ENCODE measurements at places on chromosomes 12 and 14.
A peak's percentile ranks its signal among the peaks of the same experiment; 100 is the strongest.

DNA sequence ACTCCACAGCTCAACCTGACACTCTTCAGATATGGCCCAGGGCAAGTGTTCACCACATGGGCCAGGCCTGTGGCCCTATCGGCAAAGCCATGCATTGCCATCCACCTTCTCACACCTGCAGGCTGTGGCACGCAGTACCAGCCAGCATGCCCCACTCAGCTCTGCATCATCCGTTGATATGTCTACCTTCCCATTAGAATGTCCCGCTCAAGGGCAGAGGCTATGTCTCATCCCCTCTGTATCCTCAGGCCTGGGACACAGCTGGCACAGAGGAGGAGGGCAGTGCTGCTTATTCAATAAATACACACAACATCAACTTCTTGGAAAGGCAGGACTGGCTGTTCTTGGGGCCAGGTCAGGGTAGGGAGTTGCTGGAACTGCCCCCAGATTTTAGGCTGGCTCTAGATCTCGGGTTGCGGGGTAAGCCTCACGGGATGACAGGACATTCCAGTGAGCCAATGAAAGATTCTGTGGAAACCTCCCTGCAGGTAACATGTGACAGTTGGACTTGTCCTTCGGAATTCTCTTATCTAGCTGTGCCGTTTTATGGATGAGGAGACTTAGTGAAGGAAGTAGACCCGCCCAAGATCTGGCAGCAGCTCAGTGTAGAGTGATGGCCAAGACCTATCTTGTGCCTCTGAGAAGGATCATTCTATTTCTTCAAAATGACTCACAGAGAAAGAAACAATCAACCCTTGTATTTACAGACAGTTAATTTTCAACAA is 25.6 kb downstream of the SYNE3 start:
- no peak for DNase-seq

DNA sequence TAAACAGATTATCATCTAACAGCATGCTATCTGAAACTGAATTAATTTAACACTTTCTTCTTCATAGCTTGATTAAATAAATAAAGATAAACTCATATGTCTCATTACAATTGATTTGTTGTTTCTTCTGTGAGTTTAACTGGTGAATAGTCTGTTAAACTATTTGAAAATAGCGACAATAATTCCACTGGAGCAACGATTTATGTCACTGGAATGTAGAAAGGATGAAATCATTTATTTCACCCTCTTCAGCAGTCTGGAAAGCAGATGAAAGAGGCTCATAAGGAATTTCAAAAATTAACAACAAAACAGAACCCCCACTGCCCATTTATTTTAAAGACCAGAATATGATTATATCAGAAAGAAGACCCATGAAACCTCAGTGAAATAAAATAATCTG is 1165.1 kb upstream of the USP15 start:
- DNase-seq: no peak

- DNase-seq: no peak
Measured at GRCh38 chr12:25376407-25376806, 125.7 kb upstream of the KRAS start.

DNA sequence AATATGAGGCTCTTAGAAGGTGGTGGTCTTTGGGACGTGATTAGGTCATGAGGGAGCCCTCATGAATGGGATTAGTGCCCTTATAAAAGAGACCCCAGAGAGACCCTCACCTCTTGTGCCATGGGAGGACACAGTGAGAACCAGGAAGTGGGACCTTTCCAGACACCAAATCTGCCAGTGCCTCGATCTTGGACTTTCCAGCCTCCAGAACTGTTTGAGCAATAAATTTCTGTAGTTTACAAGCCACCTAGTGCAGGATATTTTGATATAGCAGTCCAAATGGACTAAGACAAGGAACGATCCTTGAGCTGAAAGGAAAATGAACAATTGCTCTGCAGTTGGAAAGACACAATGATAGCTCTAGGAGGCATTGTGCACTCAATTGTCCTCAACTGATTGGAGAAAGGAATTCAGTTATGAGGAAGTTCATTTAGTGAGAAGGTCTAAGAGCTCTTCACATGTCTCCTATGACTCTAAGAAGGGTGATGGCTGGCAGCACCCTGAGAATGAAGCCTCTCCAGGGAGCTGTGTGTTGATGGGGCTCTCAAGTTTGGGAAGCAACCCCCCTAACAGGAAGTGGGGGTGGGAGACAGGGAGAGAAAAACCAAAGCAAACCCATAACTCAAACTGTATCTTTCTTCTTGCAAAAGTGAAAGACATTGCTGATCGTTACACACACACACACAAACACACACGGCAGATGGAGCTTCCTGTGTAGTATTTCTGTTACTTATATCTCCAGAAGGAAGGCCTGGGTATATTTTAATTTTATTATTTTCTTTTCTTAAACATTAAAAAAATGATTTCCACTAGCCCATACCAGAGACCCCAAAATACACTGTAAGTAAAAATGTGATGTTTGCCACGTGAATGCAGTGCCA is 21.0 kb downstream of the CHST11 start:
- DNase-seq: no peak

- DNase-seq: no peak
Measured at GRCh38 chr12:104526751-104527150, 70.0 kb downstream of the CHST11 start.

DNA sequence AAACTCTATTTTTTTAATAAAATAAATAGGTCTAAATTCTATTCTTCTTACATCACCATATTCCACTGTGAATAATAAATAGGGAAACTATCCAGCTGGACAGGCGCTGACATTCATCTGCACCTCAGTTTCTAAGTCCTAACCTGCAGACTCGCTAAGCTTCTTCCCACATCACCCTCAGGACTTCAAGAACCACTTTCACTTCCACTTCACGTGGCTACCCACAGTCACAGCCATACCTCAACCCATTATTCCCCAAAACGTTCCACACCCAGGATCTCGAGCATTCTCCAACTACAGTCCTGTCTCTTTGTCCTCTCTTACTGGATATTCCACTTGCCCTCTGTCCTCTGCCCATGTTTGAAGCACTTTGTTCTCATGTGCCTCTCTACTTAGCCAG is 71.1 kb downstream of the C2CD5 start:
- DNase-seq: no peak

DNA sequence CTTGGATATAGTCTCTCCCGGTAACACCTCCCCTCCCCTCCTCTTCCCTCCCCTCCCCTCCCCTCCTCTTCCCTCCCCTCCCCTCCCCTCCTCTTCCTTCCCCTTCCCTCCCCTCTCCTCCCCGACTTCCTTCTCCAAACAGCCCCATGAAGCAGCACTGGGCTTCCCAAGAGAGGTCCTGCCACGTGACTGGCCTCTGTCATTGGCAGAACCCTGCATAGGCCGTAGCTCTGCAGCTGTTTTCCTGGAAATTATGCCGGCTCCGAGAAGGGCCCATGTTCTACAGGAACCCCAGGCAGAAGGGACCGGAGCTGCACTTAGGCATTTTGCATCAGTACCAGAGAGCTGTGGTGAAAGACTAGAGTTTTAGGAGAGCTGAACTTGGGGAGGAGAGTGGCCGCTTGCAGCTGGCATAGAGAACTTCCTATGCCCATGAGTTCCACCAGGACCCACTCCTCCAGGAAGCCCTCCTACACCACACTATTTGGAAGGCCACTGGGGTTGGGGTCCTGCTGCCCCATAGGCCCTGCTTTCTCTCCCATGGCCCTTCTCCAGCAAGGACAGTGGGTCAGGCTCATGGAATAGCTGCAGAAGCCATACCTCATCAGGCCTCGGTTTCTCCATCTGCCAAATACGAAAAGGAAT is 5.1 kb upstream of the TNFAIP2 start:
- DNase-seq: peak; percentile 25

DNA sequence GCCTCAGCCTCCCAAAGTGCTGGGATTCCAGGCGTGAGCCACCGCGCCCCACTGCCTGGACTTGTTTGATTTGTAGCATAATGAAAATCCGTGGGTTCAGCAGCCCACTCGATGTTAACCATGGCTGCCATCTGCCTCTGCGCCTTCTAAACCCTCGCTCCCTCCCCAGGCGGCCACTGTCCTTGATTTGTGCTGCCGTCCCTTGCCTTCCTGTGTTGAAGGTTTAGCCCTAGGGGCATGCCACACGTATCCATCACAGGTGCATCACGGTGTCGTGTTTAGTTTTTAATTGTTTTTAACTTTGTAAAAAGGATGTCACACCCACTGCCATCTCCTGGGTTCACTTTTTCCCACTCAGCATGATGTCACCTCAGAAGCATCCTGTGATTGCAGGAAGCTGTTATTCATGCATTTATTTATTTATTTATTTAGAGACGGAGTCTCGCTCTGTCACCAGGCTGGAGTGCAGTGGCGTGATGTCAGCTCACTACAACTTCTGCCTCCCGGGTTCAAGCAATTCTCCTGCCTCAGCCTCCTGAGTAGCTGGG is 24.5 kb upstream of the ULK1 start:
- peak; percentile 80 for DNase-seq

DNA sequence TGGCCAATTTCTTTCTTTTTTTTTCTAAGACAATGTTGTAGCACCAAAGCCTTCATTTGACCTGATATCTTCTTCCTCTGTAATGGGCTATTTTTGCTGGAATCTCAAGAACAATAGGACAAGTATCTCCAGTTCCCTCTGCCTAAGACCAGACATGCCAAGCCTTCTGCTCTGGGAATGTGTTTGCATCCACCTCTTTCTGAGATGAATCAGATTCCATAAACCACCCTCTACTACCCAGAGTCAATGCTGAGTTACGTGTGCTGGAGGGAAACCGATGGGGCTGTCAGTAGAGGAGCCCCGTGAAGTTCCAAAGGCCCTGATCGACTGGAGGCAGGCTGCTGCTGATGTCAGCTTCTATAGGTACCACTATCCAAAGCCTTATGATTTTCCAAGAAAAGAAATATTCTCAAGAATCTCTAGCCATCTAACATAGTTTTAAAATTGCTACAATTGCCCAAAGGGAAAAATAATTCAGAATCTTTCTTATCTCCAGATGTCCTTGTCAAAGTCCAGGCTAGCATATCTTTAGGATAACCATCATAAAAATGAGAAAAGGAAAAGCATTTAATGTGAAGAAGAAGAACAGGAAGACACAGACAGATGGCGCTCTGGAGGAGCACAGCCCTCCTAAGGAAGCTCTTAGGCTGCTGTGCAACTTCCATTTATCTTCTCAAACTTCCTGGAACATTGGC is 101.9 kb downstream of the SLC8A3 start:
- DNase-seq: peak; percentile 73

DNA sequence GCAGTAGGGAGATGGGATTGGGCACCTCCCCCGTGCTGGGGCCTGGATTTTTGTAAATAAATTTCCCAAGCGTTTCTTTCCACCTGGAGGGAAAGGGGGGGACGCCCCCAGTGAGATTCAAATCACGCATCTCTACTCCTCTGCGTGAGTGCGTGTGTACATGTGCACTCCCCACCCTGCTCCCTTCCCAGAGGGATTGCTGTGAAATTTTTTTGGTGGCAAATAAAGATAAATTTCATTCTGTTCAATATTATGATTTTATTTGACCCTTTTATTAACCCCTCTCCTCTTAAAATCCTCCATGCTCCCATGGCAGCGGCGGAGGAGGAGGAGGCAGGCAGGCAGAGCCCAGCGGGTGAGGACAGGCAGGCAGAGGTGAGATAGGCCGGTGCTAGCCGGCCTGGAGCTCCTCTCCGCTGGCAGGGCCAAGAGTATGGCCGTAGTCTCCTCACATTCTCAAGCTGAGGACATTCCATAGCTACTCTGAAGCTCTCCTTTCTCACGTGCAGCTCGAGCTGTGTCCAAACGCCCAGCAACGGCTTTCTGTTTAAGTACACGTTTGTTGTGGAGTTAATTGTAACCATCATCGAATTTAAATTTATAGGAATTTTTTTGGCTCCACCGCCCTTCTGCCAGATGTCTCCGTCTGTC is 1.5 kb upstream of the HOTAIR start:
- no peak for DNase-seq

GRCh38 chr12:116393859-116394650 is 116.6 kb upstream of the MED13L start:
- DNase-seq: no peak

DNA sequence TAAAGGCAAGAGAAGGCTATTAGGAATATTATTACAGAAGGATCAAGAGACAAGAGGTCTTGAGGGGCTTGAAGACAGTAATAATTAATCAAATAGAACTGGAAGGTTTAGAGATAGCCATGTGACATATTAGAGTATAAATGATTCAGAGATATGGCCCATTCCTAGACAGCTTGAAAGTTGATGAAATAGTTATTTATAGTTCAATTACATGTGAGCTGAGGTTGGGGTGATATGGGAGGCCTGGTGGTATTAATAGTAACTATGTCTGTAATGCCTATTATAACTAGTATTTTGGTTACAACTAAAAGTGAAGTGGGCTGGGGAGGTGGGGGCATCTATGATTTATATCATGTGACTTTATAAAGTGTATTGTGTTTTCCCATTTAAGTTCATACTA is 14.1 kb upstream of the MIS18BP1 start:
- DNase-seq: no peak

DNA sequence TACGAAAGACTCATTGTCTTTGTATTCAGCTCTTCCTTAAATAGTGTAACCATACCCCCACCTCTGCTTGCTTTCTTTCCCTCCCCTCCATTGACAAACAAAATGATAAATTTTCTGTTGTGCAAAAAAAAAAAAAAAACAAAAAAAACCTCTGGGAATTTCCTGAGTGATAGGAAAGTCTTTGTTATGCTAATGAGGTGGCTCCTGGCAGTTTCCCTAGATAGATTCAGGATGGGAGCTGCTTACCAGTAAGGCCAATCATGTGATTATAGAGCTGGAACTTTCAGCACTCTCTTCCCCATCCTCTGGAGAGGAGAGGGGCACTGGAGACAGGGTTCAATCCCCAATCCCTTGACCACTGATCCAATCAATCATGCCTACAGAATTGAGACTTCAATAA is 120.5 kb downstream of the NUAK1 start:
- DNase-seq: no peak

GRCh38 chr14:33210311-33210710 is 271.6 kb downstream of the NPAS3 start:
- no peak for DNase-seq

- DNase-seq: no peak
Measured at GRCh38 chr12:104438134-104438533, 18.6 kb upstream of the CHST11 start.

- no peak for DNase-seq
Measured at GRCh38 chr12:121911824-121912585, 6.4 kb upstream of the CFAP251 start.

GRCh38 chr14:59214702-59215302 is 26.3 kb downstream of the DAAM1 start:
- DNase-seq: no peak

DNA sequence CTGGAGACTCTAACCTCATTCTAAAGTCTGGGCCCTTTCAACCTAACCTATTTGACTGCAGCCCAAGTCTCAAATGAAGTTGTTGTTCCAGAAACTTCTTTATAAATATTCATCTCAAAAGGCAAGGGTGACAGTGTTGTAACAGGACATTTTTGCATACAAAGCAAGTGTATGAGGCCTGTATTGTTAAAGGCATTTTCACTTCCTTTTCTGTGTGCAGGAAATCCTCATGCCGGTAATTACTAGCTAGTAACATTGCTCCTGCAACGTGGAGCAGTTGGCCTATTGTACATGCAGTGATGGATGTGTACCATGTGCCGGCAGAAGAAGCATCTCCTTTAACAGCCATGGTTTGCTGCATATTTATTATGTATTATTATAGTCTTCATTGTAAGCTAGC is 156.5 kb upstream of the RMST start:
- peak; percentile 93 for DNase-seq

- DNase-seq: peak; percentile 48
Measured at GRCh38 chr14:89283327-89284060, 133.5 kb downstream of the FOXN3 start.

All from NCI-H69 (cell line).